Activated CD8-positive, alpha-beta T cell treated with anti-CD3 and anti-CD28 coated beads, Interleukin-2, amount 10 ng/mL, durations not matched to agents 7 days and 5 days (primary cell): ENCODE measurements at places on chromosomes 11 and 22. TPM values are rescaled to one million over a fixed set of nuclear protein-coding genes. Genes with fewer than 3 reads are reported as not detected.

TESMIN gene
- 9.5 TPM for total RNA-seq

ASRGL1 gene
- total RNA-seq, result 11.5 TPM

CATSPER1 gene
- not detected for total RNA-seq

CCDC188 gene
- total RNA-seq, result not detected

SC5D gene
- total RNA-seq, result 18.9 TPM

GUCY1A2 gene
- not detected for total RNA-seq

MMP12 gene
- not detected for total RNA-seq

APBB1 gene
- total RNA-seq, result 52.4 TPM

PPFIA1 gene
- 25.7 TPM for total RNA-seq

ACRV1 gene
- total RNA-seq, result not detected

SHISA8 gene
- not detected for total RNA-seq

SBF2 gene
- 5.9 TPM for total RNA-seq

CFAP300 gene
- total RNA-seq, result not detected

SLC37A2 gene
- total RNA-seq, result 0.68 TPM

KCNJ1 gene
- not detected for total RNA-seq

ZNF214 gene
- total RNA-seq, result not detected

RASGRP2 gene
- 115 TPM for total RNA-seq

OR8B4 gene
- total RNA-seq, result not detected

PGM2L1 gene
- 6.1 TPM for total RNA-seq

MS4A4E gene
- total RNA-seq, result not detected

KBTBD3 gene
- 6.2 TPM for total RNA-seq

OTOG gene
- total RNA-seq, result not detected

WNT7B gene
- not detected for total RNA-seq

ACR gene
- not detected for total RNA-seq

RRM1 gene
- total RNA-seq, result 183 TPM

BCO2 gene
- 1.9 TPM for total RNA-seq

CARD18 gene
- total RNA-seq, result not detected

FBXO7 gene
- total RNA-seq, result 90.0 TPM

SERGEF gene
- 35.4 TPM for total RNA-seq

OR51B2 gene
- not detected for total RNA-seq

ALDH3B1 gene
- total RNA-seq, result not detected

POU2AF2 gene
- total RNA-seq, result not detected

SYCE3 gene
- not detected for total RNA-seq

ANKK1 gene
- total RNA-seq, result not detected

SMTNL1 gene
- not detected for total RNA-seq

SCGB2A2 gene
- not detected for total RNA-seq

SHANK3 gene
- not detected for total RNA-seq

OR5AN1 gene
- not detected for total RNA-seq

SMIM35 gene
- total RNA-seq, result 2.2 TPM

OR8B3 gene
- total RNA-seq, result not detected

MUC5AC gene
- not detected for total RNA-seq

OR11H1 gene
- total RNA-seq, result not detected

DCHS1 gene
- 0.29 TPM for total RNA-seq

MMP26 gene
- total RNA-seq, result not detected

CCDC90B gene
- 30.2 TPM for total RNA-seq
